ENCODE measurements at places on chromosomes 2 and 18. TPM values are rescaled to one million over a fixed set of nuclear protein-coding genes. Genes with fewer than 3 reads are reported as not detected.

DNA sequence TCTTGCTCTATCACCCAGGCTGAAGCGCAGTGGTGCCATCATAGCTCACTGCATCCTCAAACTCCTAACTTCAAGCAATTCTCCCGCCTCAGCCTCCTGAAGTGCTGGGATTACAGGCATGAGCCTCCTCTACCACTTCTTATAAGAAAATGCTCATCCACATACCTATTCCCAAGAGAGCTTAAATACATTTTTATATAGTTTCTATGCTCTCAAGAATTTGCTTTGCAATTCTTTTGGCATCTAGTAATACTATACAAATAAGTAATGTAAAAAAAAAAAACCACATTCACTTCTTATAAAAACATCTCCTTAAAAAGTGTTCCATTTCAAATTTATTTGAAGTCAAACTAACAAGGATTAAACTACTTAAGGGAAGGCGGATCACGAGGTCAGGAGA, 197.3 kb downstream of the DNAH7 start:
- no peak for DNase-seq

- DNase-seq = no peak
Observed at GRCh38 chr2:53567073-53567472, 200.5 kb upstream of the CHAC2 start.

Gene GULP1
- total RNA-seq = not detected

Gene STK36
- 21.3 TPM for total RNA-seq

Gene LIPT1
- 3.3 TPM for total RNA-seq

Gene IGFBP2
- 33.5 TPM for total RNA-seq
